ENCODE measurements at places on chromosomes 13 and 19.

DNA sequence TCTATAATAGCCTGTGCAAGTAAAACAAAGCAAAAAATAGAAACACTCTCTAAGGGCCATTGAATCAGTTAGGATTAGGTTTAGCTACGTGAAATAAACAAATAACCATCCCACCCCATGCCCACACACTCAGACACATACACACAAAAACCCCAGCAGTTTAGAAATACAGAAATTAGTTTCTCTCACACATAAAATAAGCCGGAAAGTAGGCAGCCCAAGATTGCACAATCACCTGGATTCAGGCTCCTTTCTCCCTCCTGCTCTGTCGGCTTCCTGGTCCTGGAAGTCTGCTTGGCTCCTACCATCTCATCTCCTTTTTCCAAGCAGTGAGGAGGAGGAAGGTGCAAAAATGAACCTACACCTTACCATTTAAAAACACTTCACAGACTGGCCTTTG, 22.6 kb upstream of the USP12 start:
- DNase-seq, result no peak

DNA sequence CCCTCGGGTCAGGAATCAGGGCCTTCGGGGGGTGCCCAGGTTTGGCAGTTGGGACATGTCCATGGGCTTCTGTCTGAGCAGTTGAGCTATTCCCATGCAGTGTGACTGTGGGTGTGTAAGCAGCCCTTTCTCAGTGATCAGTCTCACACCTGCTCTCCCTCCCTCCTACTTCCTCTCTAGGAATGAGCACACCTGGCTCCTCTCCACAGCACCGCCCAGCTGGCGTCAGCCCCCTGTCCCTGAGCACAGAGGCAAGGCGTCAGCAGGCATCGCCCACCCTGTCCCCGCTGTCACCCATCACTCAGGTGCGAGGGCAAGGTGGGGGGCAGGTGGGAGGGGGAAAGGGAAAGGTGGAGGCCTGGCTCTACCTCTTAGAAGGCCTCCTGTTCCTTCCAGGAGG, 25.9 kb downstream of the COMP start:
- DNase-seq, result no peak

GRCh38 chr13:23449398-23450162, 16.1 kb upstream of the SACS start:
- no peak for DNase-seq

- DNase-seq, result no peak
These were observed 43.9 kb downstream of the ZNF331 start for GRCh38 chr19:53581871-53582279.

GRCh38 chr19:11373885-11374432, 507 bp upstream of the SWSAP1 start:
- peak; percentile 81 for DNase-seq

- no peak for DNase-seq
These were observed 1193.1 kb upstream of the MIR17HG start for GRCh38 chr13:90154311-90154960.

DNA sequence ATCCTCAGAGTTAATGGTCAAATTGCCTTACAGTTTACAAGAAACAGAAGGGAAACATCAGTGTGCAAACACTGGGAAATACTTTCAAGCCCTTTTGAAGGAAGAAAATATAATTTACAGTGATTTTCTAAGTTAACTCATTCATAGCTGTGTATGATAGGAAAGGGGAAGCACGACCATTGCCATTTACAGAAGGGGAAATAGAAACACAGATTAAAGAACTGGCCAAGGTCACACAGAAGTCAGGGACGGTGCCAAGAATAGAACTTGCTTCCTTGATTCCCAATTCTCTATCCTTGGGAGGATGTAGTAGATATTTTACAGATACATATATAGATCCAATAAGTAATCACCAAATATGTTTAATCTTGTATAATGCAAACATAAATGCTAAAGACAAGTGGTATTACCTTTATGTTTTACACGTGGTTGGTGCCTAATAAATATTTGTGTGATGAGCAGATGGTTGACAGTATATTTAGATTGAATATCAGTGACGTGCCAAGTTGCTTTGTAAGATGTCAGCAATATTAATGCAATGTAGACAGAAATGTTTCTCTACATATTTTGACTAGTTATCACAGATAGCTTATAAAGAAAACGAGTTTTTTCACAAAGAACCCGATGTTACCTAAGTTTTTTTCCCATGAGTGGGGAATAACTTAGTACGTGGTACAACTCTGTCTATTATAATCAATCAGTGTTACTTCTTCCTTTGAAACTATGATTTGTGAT, 73.1 kb downstream of the FLT1 start:
- peak; percentile 73 for DNase-seq

GRCh38 chr13:32019612-32020233, 11.9 kb upstream of the FRY start:
- DNase-seq, result peak; percentile 50

DNA sequence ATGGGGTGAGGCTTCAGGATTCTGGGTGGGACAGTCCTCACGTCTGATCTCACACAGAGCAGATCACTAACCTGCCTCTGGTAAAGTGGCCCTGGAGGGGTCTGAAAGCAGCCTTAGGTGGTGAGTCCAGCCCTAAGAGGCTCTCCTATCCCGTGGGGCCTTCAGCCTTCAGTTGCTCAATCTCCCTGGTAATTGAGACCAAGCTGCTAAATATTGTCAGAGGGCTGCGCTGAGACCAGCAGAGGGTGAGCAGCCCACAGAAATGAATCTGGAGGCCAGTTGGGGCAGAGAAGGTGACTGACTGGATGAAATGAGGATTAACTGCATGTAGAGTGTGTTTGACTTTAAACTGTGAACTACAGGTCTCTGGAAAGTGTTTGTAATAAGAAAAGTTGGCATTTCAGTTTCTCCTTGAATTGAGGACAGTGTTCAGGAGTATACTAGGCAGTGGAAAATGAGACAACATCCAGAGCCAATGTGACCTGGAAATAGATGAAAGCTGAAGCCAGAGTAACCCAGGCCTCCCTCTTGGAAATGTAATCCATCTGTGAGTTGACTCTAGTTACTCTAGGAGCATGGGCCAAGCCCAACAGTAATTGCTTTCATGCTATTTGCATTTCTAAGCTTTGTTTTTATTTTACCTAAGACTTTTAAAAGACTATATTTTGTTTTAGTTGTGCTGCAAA, 14.3 kb upstream of the HSPH1 start:
- DNase-seq, result no peak

DNA sequence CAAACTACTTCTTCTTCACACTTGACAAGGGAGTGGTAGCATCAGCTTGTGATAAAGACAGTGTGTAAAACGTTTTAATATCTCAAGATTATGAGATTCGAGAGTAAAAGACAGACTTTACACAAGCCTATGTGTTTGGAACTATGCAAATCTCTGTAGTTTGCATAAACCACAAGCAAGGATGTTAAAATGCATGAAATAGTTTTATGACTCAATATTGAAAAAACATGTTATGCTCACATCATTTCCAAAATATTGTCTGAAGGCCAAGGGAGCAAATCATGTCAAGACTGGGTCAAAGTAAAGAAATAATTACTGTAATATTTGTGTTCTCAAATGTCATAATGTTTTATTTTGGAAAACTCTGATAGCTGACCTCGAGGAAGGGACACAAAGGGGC, 316.8 kb upstream of the KLF12 start:
- no peak for DNase-seq

- DNase-seq, result no peak
These were observed 4.4 kb upstream of the TUBA3C start for GRCh38 chr13:19185865-19186645.

DNA sequence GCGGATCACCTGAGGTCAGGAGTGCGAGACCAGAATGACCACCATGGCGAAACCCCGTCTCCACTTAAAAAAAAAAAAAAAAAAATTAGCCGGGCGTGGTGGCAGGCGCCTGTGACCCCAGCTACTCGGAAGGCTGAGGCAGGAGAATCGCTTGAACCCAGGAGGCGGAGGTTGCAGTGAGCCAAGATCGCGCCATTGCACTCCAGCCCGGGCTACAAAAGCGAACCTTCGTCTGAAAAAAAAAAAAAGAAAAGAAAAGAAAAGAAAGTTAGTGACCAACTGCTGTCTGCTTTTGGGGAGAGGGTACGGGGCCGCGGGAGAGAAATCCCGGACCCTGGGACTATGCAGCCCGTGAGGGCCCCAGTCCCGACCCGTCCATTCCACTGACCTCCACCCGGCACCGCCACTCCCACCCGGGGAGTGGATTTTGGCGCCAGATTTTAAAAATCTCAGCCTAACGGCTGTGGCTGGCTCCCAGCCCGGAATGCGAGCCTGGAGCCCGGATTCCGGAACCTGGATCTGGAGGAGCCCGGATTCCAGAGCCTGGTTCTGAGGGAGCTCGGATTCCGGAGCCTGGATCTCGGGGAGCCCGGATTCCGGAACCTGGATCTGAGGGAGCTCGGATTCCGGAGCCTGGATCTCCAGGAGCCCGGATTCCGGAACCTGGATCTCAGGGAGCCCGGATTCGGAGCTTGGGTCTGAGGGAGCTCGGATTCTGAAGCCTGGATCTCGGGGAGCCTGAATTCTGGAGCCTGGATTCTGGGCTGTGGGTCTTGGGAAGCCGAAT, 6.1 kb upstream of the LMNB2 start:
- DNase-seq, result no peak

DNA sequence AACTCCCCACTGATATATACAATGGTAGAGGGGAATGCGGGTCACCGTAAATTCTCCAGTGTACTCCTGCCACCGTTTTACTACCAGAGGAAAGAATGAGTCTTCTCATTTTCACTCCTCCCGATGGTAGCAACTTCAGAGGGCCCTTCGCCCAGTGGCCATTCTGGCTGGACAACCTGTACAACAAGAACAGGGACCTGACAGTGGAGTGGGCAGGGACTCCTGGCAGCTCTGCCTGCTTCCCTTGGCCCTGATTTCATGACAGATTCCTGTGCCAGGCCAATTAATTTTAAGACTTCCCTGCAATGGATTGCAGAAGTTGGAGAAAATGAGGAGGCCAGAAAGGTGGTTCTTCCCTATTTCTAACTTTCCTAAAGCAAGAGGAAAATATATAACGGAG, 148.9 kb downstream of the GPC6 start:
- DNase-seq, result no peak

- DNase-seq, result no peak
These were observed 142.1 kb downstream of the POSTN start for GRCh38 chr13:37456506-37456905.

- DNase-seq, result no peak
These were observed 42.1 kb upstream of the C13orf46 start for GRCh38 chr13:114015969-114016295.

GRCh38 chr13:37212826-37213225, 107.4 kb upstream of the CSNK1A1L start:
- DNase-seq, result no peak

DNA sequence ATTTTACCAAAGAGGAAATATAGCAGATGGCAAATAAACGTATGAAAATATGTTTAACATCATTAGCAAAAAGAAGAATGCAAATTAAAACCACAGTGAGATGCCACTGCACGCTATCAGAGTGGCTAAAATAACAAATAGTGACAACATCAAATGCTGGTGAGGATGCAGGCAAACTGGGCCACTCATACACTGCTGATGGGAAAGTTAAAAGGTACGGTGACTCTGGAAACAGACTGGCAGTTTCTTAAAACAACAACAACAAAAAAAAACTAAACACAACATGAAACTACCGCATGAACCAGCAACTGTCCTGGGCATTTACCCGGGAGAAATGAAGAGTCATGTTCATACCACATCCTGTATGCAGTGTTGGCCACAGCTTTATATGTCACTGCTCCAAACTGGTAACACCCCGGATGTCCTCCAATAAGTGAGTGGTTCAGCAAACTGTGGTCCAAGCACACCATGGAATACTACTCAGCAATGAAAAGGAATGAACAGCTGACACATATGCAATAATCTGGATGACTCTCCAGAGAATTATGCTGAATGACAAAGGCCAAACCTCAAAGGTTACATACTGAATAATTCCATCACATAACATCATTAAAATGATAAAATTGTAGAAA, 22.3 kb downstream of the EPS15L1 start:
- DNase-seq, result peak; percentile 81

DNA sequence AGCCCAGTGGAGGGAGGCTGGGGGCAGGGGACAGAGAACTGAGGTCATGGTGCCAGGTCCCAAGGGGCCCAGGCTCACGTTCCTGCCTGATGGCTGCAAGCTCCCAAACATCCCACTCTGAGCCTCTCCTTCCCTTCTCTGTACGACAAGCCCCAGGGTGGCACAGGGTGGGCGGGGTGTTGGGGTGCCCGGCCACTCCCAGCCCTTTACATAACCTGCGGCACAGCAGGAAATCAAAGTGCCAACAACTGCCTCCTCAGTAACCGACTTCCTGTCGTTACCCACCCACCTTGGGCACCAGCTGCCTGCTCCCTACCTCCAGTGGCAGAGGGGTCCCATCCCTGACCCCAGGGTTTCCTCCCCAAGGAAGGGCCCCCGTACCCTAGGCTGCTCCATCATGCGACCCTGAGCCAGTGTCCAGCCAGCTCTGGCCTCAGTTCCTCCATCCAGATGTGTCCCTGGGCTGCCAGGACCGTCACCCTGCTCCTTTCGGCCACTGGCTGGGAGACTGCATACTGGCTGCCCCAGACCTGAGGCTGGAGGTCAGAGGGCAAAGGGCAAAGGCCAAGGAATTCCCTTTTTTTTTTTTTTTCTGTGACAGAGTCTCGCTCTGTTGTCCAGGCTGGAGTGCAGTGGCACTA, 27.7 kb upstream of the NFIC start:
- DNase-seq, result no peak

DNA sequence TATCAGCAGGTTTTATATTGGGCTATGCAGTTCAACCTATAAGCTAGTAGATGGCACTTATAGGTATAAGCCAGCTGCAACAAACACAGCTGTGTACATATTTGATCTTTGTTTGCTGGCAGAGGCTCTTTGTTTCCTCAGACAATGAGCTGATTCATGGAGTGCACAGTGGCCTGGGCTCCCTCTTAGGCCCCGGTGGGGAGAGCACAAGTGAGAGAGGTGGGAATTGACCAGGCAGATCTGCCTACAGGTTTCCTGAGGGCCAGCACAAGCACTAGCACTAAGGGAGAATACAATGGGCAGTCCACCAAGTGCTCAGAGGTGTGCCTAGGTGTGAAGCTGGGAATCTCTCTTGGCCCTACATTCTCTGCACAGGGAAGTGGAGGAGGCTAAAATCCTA, 1390.7 kb downstream of the SLITRK5 start:
- no peak for DNase-seq

DNA sequence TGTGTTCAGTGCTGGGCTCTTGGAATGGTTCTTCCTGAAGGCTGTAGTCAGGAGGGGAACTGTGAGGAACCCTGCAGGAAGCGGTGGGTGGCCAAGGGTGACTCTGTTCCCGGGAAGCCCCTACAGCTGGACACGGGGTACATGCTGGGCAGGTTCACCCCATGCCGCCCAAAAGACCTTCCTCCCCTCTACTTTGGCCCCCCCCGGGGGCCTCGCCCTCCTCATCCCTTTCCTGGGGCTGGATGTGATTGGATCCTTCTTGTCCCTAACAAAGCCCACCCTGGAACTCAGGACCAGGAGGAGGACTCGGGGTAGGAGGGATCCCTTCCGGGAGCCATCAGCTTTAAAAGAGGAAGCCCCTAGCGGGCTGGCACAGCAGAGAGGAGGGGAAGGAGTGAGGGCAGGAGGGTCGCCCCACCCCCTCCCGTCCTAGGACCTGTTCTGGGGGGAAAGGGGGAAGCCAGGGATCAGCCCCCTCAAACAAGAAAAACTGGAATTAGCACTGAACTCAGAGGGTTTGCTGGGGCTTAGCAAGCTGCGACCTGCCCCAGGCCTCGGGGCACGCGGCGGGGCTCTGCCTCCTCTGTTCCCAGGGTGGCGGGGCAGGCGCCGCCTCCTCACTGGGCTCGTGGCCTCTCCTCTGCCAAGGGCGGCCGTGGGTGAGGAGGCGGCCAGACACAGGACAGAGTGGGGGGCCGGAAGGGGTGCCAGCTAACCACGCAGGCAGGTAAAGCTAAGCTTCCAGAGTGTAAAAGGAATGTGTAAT, 4.0 kb downstream of the CEBPA start:
- peak; percentile 73 for DNase-seq

All from MV-4-11 (cell line).